Osteoblast (primary cell): ENCODE measurements at places on chromosomes 3 and 15. TPM values are rescaled to one million over a fixed set of nuclear protein-coding genes. Genes with fewer than 3 reads are reported as not detected.

GRCh38 chr3:176663387-176663786 is 533.9 kb downstream of the TBL1XR1 start:
- no peak for DNase-seq

DNA sequence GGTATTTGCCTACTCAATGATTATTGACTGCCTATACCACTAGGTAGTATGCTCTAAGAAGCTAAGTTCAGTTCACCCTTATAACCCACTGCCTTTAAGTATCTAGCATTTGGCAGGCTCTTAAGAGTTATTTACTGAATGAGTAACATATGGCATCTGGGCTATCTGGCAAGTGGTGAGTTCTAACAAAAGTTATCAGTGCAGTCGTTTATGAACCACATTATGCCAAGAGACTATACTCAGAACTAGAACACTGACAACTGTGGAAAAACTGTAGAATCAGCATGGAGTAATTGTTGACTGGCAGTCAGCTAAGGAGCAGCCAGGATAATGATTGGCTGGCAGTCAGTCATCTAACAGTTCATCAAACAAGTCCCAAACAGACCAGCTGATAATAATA is 25.8 kb downstream of the RAF1 start:
- peak; percentile 48 for DNase-seq

DNA sequence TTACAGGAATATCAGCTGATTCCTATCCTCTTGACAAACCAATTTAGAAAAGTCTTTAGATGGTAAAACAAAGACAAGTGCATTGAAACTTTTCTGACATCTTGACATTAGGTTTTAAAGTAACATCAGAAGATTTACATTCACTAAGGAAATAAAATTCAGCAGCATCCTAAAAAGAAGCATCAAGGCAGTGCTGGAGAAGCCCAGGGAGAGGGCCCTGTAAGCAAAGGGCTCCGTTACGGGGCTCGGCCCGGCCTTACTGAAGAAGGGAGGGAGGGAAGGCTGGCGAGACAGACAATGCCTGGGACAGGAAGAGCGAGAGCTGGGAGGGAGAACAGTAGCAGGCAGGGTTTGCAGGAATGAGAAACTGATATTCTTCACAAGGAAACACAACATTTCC is 39.3 kb downstream of the RUBCN start:
- DNase-seq: no peak

- peak; percentile 5 for DNase-seq
Measured at GRCh38 chr3:36597422-36597821, 166.9 kb downstream of the DCLK3 start.

DNA sequence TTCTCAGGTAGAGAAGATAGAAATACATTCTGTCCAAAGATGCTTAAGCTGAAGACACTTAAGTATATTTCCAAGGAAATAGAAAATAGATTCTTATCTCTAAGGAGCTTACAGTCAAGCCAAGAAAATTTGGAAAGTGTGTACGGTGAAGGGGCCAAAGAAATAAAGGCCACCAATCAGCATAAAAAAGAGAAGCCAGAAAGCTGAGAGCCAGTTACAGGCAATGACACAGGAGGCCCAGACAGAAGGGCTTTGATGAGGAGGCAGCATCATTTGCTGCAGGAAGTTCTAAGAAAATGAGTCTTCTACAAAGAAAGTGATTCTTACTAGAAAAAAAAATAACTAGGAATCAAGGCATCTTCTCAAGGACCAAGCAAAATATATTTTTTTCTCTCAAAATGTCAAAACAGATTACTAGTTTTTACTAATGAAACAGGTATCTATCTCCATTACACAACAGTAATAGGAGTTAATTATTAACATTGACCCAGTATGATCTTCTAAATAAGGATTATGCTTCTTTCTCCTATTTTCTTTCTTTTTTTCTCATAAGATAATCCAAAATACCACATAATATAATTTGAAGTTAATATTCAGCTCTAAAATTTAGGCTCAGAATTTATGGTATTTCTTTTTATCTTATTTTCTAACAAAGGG is 82.1 kb upstream of the PHLDB2 start:
- no peak for DNase-seq

DNA sequence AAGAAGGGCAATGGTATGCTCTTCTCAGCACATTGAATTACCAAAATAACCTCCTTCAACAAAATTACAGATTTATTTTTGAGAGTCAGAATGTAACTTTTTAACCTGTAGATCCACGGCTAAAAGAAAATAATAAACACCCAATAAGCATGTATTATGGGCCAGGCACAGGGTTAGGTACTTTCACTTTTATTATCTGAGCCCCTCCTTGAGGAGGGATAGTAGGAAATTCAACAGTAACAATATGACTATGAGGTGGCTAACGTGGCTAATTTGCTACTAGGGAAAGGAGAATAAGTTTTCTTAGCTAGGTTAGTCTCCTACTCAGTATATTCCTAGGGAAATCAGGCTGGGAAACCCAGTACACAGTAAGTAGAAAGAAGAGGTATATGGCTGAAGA is 306.9 kb downstream of the GAP43 start:
- DNase-seq: no peak

DNA sequence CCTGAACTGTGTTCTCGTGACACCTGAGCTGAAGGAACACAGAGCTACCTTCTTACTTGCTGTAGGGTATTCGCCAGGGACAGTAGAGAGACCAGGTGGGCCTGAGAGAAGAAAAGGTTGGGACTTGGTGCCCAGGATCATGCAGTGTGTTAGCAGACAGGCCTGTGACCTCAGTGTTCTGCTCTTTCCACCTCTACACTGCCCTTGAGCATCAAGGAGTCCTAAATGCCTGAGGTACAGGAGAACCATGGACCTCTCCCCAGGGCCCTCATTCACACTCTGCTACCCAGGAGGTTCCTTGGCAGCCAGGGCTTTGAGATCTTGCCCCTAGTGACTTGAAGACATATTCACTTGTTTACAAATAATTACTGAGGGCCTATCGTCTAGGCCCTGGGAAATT is 22.2 kb upstream of the JMJD7 start:
- no peak for DNase-seq

TLR9 gene
- total RNA-seq: not detected in 2 replicates

PAQR5 gene
- 1.1 and 1.5 TPM in 2 replicates for total RNA-seq

PSMD6 gene
- total RNA-seq: 76.7 and 77.5 TPM in 2 replicates

P4HTM gene
- 31.8 and 32.4 TPM in 2 replicates for total RNA-seq

MCF2L2 gene
- under 0.01 TPM in 2 replicates for total RNA-seq

CNTN3 gene
- total RNA-seq: 0.29 and 0.36 TPM in 2 replicates
